Stimulated activated CD8-positive, alpha-beta memory T cell treated with anti-CD3 and anti-CD28 coated beads, Interleukin-15, amount 100 ng/mL, for 24 hours (primary cell): ENCODE measurements at places on chromosomes 13 and 19.

- DNase-seq: no peak
Measured at GRCh38 chr19:5205381-5205780, 135.2 kb downstream of the PTPRS start.

- no peak for DNase-seq
Measured at GRCh38 chr19:8325454-8325853, 4.2 kb downstream of the RPS28 start.

DNA sequence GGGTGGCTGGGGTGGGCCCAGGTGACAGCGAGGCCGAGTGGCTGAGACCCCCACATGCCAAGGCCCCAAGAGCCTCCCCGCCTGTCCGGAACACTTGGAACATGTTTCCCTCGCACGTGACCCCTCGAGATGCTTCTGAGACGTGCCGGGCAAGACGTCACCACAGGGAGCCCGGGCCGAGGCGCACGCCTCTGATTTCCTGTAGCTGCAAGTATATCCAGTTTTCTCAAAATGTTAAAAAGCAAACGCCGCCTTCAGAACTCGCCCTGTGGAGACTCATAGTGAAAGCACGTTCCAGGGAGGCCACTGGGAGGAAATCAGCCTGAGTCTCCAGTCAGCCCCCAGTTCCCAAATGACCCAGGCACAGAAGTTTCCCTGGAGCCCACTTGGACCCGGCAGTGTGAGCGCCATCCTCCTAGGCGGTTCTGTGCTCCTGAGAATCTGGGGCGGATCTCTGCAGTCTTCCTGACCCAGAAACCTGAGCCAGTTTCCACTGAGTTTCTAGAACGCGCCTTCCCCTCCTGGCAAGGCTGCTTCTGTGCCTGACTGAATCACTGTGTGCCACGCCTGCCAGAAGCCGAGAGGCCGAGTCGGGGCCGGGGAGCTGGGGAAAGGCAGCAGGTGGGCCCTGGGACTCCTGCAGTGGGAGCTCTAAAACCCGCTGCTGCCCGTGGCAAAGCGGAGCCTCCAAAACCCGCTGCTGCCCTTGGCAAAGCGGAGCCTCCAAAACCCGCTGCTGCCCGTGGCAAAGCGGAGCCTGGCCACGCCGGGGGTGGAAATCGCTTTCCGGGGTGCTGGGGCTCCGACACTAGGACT, 179.3 kb downstream of the KDM4B start:
- DNase-seq: no peak

DNA sequence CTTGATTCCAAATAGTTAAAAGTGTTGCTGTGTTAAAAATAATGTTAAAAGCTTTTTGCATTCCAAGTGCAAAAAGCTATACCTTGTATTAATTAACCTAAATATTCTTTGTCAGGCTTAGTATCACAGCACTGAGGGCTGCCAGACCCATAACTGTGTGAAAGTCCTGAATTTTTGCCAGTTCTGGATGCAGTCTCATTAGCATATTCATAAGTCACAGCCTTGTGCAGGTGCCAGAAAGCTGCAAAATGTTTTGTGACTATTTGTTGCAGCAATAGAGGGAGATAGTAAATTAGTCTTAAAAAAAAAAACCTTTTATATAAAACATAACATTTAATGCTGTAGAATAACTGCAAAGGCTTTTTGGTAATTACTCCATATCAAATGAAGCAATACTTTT, 56.6 kb downstream of the SLITRK1 start:
- DNase-seq: no peak
